Activated T-helper 1 cell treated with anti-CD3 and anti-CD28 coated beads, Interleukin-12 subunit alpha, Interleukin-12 subunit beta, Interleukin-2, Interleukin-4 antibody, amounts not matched to agents 30 ng/mL and 10 ng/mL and 1 ng/mL, durations not matched to agents 14 hours and 24 hours and 36 hours (primary cell): ENCODE measurements at places on chromosomes 5 and 9. TPM values are rescaled to one million over a fixed set of nuclear protein-coding genes. Genes with fewer than 3 reads are reported as not detected.

Gene STKLD1
- total RNA-seq: 0.64 and 1.5 TPM in 2 replicates

DNA sequence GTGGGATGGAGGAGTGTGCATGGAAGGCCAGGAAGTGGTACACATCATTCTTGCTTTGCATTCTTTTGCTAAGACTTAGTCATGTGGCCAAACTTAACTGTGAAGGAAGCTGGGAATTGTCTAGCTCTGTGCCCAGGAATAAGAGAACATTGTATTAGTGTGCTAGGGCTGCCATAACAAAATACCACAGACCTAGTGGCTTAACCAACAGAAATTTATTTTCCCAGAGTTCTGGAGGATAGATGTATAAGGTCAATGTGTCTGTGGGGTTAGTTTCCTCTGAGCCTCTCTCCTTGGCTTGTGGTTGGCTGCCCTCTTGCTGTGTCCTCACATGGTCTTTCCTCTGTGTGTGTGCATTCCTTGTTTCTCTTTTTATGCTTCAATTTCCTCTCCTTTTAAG, 32.4 kb downstream of the NNT start:
- H3K27me3 ChIP-seq: no peaks in the 10 kb centered on the region
- peaks cover 30% of the 10 kb centered on the region for H3K36me3 ChIP-seq
- H3K4me3 ChIP-seq: no peak overlapping the region
- DNase-seq: no peak
- peaks cover 6% of the 10 kb centered on the region for H3K4me1 ChIP-seq
- H3K27ac ChIP-seq: no peak overlapping the region

DNA sequence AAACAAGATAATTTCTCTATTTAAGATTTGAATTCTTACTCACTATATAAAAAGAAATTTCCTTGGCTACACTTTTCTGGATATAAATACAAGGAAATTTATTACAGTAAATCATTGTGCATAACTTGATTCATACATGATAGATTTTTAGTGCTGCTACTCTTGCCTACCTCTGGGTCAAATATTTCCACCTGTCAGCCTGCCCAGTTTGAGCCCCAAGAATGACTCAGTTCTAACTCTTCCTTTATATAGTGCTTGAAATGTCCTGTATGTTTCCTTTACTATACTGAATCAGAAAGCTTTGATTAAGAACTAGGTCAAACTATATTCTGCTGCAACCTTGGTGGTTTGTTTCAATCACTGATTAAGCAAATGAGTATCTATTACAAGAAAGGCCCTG, 147.4 kb upstream of the FTMT start:
- H3K36me3 ChIP-seq: no peaks in the 10 kb centered on the region
- no peak overlapping the region for H3K4me3 ChIP-seq
- no peaks in the 10 kb centered on the region for H3K4me1 ChIP-seq
- DNase-seq: no peak
- H3K27ac ChIP-seq: no peak overlapping the region

DNA sequence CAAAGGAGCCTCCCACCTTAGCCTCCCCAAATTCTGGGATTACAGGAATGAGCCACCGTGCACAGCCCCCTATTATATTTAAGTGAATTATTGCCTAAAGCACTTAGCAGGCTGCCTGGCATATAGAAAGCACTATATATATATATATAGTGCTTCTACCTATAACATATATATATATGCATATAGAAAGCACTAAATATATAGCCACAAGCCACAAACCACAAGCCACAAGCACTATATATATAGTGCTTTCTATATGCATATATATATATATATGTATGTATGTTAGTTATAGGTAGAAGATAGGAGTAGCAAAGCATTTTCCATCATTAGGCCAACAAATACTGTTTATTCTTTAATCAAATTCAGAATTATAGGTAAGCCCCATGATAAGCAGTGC, 185.8 kb downstream of the CWC27 start:
- H3K4me3 ChIP-seq: no peak overlapping the region
- no peaks in the 10 kb centered on the region for H3K27me3 ChIP-seq
- DNase-seq: no peak
- no peak overlapping the region for H3K27ac ChIP-seq
- H3K4me1 ChIP-seq: no peaks in the 10 kb centered on the region
- H3K36me3 ChIP-seq: no peaks in the 10 kb centered on the region

- DNase-seq: no peak
- peaks cover 1% of the 10 kb centered on the region for H3K27me3 ChIP-seq
- no peaks in the 10 kb centered on the region for H3K36me3 ChIP-seq
- no peak overlapping the region for H3K4me3 ChIP-seq
- H3K4me1 ChIP-seq: no peaks in the 10 kb centered on the region
Measured at GRCh38 chr5:160278343-160278742, 34.0 kb downstream of the CCNJL start.

DNA sequence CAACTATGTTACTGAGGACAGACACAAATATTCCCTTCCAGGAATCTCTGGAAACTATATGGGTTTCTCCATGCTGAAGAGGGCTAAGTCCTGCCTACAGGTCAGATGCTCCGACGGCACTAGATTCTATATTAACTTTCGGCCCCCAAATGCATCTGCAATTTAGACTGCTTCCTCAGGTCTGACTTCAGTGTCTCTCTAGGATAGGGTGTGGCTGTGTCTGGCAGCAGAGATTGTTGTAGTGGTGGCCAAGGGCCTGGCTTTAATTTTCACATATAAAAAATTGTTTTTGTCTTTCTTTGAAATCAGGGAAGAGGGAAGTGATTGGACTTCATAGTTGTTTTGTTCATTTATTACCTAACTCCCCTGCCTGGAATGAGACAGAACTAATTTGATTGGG, 101.8 kb downstream of the PJA2 start:
- no peak for DNase-seq
- H3K36me3 ChIP-seq: no peaks in the 10 kb centered on the region
- H3K27ac ChIP-seq: no peak overlapping the region

Gene C9orf43
- total RNA-seq: 0.42 and 0.62 TPM in 2 replicates

GRCh38 chr5:176822793-176823481, 12.6 kb downstream of the UNC5A start:
- no peak overlapping the region for H3K27ac ChIP-seq
- H3K4me1 ChIP-seq: peaks cover 7% of the 10 kb centered on the region
- H3K4me3 ChIP-seq: no peak overlapping the region
- no peak for DNase-seq
- H3K36me3 ChIP-seq: no peaks in the 10 kb centered on the region
- peaks cover 29% of the 10 kb centered on the region for H3K27me3 ChIP-seq

DNA sequence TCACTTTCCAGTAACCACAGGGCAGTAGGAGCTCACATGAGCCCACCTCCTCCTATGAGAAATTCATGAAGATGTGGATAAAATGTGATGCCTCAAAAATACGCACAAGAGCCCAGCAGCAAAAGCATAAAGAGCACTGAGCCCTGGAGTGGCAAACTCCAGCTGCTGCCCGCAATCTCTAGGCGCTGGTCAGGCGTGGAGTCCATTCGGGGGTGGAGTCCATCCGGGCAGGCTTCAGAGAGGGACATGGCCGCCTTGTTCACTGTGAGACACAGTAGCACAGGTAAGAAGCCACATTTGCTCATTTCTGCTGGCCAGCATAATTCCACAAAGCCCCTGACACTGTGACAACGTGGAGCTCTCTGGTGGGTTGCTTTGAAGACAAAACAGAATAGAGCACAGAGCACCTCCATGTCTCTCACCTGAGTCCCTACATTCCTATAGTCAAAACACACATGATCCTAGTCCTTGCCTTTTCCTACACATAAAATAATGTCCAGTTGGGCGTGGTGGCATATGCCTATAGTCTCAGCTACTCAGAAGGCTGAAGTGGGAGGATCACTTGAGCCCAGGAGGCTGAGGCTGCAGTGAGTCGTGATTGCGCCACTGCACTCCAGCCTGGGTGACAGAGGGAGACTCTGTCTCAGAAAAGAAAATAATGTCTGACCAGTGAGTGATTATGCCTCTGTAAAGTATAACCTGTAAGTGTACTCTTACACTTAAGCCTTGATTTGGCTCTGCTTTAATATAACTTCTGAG, 365.2 kb downstream of the GADD45G start:
- no peak for DNase-seq
- H3K36me3 ChIP-seq: peaks cover 2% of the 10 kb centered on the region
- no peaks in the 10 kb centered on the region for H3K27me3 ChIP-seq
- H3K27ac ChIP-seq: peak overlapping the region; percentile 70
- H3K4me1 ChIP-seq: peaks cover 61% of the 10 kb centered on the region

DNA sequence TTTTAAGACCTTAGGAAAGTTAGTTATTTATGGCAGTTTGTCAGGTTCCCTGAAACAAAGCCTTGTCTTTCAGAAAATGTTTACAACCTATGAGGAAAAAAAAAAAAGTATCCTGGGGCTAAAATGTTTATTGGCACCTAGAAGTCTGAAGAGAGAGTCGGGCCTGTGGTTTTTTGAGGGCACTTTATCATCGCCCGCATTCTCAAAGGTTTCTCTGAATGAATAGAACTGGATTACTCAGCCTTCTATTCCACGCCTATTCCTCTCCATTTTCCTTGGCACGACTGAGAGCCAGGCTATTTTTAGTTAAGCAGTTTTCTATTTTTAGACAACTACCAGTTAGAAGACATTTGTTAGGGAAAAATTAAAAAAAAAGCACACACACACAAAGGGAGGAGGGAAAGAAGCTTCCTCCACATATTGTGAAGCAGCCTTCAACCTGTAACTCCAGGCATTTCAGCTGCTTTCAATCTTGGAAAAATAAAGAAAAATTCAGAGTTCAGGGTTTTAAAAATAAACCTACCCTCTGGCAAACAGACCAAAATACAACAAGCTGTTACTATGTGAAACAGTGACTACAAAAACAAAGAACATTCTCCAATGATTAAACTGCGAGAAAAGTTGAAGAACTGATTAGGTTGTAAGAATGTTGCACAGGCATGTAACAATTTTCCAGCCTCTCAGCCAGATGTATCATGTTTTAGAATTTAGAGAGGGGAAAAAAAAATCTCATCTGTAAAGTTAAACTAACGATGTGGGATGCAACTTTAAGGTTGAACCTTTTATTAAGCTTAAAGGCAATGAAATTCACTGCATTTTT, 97.0 kb downstream of the MEF2C start:
- H3K36me3 ChIP-seq: no peaks in the 10 kb centered on the region
- no peak for DNase-seq
- H3K27ac ChIP-seq: no peak overlapping the region
- no peak overlapping the region for H3K4me3 ChIP-seq
- peaks cover 5% of the 10 kb centered on the region for H3K4me1 ChIP-seq

Gene SLC34A3
- not detected in 2 replicates for total RNA-seq

- peaks cover 16% of the 10 kb centered on the region for H3K36me3 ChIP-seq
- peaks cover 2% of the 10 kb centered on the region for H3K27me3 ChIP-seq
- no peak overlapping the region for H3K4me3 ChIP-seq
Measured at GRCh38 chr5:132210944-132211343, 16.7 kb downstream of the P4HA2 start.

Gene KCTD16
- total RNA-seq: not detected in 2 replicates

DNA sequence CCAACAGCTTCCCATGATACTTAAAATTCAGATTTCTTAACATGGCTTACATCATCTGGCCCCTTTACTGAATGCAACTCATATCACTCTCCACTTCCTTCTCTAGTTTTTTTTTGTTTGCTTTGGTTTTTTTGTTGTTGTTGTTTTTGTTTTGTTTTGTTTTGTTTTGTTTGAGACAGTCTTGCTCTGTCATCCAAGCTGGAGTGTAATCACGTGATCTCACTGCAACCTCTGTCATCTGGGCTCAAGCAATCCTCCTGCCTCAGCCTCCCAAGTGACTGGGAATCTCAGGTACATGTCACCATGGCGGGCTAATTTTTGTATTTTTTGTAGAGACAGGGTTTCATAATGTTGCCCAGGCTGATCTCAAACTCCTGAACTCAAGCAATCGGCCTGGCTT, 41.4 kb downstream of the CPLANE1 start:
- H3K36me3 ChIP-seq: peaks cover 4% of the 10 kb centered on the region
- H3K27ac ChIP-seq: no peak overlapping the region
- H3K4me1 ChIP-seq: peaks cover 6% of the 10 kb centered on the region
- DNase-seq: no peak
- H3K4me3 ChIP-seq: no peak overlapping the region

DNA sequence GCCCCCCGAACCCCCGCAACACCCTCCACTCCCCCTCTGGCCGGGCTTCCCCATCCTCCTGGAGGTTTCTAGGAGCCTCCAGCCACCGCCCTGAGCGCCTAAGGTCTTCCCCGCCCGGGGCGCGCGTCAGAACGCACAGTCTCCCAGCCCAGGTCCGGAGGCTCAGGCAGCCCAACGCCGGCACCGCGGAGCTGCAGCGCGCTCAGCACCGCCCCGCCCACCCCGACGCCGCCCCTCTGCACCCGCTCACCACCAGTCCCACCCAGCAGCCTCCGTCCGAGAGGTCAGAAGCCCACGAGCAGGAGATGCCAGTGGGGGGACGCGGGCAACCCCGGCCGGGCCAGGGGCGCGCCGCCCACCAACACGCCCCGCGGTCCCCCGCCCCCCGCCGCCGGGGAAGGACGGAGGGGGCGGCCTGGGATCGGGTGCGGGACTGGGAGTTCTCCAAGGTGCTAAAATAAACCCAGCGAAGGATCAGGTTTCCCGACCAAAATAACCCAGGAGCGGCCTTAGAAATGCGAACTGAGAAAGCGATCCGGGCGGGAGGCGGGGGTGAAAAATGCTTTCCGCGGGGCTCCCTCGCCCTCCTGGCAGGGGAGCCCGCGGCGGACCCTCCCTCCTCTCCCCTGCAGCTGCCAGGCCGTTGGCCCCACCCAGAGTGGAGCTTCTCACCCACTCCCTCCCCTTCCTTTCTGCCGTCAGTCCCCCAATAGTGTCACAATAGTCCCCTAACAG, 6.5 kb upstream of the FAM78A start:
- peaks cover 2% of the 10 kb centered on the region for H3K36me3 ChIP-seq
- no peak for DNase-seq
- H3K27me3 ChIP-seq: peaks cover 31% of the 10 kb centered on the region
- no peak overlapping the region for H3K4me3 ChIP-seq
- peaks cover 24% of the 10 kb centered on the region for H3K4me1 ChIP-seq

GRCh38 chr9:127135056-127135745, 12.8 kb upstream of the ANGPTL2 start:
- H3K4me1 ChIP-seq: no peaks in the 10 kb centered on the region
- no peak for DNase-seq
- no peaks in the 10 kb centered on the region for H3K36me3 ChIP-seq

DNA sequence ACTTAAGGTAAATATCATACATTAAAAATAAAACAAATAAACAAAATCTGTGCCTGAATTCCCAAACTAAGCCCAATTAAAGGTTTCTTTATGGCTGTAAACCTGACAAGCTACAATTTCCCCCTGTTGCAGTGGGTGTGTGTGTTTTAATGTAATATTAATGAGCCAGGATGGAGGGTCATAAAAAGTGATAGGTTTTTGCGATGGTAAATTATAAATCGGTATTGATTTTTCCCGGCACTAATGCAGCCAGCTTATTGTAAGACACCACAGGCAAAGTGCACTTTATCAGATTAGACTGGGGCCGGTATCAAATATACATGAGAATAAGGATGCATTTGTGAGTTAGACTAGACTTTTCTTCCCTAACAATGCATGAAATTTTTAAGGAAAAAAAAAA, 120.4 kb downstream of the EBF1 start:
- no peak for DNase-seq
- no peak overlapping the region for H3K27ac ChIP-seq
- H3K27me3 ChIP-seq: peaks cover 7% of the 10 kb centered on the region
- no peak overlapping the region for H3K4me3 ChIP-seq

GRCh38 chr5:135851915-135852845, 17.7 kb downstream of the SLC25A48 start:
- no peak overlapping the region for H3K4me3 ChIP-seq
- no peaks in the 10 kb centered on the region for H3K36me3 ChIP-seq
- DNase-seq: no peak
- no peak overlapping the region for H3K27ac ChIP-seq

GRCh38 chr9:35158501-35159280, 3.1 kb upstream of the UNC13B start:
- no peak for DNase-seq
- peaks cover 15% of the 10 kb centered on the region for H3K27me3 ChIP-seq
- peaks cover 17% of the 10 kb centered on the region for H3K4me1 ChIP-seq
- no peaks in the 10 kb centered on the region for H3K36me3 ChIP-seq
- H3K27ac ChIP-seq: no peak overlapping the region
